ENCODE measurements at places on chromosomes 13 and 19.

- no peak for DNase-seq
These were observed 336.3 kb downstream of the SLITRK6 start for GRCh38 chr13:85462792-85463425.

DNA sequence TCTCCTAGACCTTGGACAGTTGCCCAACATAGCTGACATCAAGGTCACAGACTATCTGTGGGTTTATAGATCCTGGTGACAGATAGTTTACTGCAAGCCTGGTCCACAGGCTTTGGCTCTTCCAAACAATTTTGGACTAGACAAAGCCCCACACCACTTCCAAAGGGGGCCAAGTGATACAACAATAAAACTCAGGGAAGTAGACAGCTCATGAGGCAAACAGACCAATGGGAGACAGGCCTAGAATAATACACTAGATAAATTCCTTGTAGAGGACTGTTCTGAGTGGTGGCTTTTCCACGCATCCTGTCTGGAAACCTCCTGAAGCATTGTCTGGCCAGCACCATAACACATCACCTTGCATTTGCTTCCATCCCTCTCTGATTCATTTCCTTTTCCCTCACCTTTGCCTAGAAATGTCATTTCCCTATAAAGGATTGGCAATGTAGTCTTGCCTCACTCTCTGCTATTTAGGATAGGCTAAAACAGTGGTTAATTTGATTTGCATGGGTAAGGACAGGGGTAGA is 284.2 kb downstream of the POU4F1 start:
- no peak for DNase-seq

DNA sequence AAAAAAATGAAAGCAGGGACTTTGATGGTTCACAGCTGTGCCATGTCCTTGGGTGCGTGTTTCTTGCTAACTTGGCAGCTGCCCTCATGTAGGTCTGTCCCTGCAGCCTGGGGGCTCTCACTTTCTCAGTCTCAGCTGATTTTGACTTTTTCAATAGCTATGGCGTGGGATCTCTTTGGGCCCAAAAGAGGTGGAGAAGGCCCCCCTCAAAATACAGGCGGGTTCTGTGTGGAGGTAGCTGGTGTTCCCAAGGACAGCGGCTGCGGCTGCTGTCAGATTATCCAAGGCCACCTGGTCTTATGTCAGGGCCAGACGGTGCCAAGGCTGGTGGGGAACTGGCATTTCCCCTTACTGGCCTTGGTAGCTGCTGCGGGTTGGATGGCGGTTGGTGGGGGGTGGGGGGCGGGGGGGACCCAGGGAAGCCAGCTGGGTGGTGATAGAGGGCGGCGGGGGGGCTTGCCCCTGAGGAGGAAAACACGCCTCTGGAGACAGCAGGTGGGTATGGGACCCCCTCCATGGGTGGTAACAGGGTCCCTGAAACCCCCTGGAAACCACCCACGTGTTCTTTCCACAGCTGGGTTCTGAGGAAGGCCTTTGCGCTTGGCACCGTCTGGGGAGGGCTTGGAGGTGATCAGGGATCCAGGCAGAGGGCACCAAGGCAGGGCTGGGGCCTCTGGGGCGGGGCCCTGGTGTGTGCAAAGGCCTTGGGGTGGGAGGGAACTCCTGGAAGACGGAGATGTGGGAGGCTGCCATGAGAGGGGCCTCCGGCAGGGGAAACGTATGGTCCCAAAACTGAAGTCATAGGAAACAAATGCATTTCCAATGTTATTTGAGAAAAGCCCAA is 4.1 kb downstream of the TIMM13 start:
- no peak for DNase-seq

DNA sequence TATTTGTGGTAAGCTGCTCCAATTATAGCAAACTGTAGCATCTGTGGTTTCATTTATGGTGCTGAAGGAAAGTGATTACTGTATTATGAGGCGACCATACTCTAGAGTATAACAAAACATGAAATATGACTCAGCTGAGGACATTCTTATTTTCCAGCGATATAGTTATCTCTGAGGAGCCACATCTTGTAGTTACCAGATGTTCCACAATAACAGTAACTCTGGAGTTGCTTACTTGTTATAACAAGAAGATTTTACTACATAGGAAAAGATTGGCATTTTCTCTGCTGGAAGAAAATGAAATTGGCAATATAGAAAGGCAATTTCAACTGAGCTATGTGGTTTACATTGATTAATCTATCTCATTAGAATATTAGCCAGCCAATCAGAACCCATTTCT is 1634.2 kb downstream of the PCDH9 start:
- DNase-seq, result no peak

DNA sequence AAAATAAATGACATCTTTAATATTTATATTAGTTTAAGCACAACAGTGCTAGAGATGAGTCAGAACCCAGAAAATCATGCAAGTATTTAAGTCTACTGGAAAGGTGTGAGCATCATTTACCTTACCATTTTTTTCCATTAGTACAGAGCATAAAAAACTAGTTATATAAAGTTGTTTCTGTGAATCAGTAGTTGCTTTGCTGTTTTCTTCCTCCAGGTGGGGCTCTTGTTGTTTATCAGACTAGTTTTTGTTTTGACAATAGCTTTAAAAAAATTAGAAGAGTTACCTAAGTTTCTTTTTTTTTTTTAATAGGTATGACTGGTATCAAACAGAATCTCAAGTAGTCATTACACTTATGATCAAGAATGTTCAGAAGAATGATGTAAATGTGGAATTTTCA is 12.7 kb downstream of the SUGT1 start:
- no peak for DNase-seq

- no peak for DNase-seq
These were observed 134.7 kb upstream of the GPR12 start for GRCh38 chr13:26895081-26895807.

GRCh38 chr19:36140304-36141038 is 605 bp downstream of the CAPNS1 start:
- no peak for DNase-seq

DNA sequence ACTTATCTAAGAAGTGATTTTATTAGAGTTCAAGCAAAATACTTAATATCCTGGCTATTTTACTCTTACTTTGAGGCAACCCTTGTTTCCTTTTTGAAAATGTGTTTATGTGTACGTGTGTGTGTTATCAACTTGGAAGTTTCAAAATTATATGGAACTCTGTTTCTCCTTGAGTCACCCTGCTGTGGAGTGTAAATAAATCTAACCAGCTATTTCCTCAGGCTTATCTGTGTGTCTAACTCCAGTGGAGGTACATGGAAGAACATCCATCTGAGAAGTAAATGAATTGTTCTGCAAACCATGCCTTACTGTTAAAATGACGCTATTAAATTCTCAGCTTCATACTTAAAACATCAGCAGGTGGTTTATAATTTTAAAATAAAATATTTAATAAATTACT is 583.4 kb upstream of the SLITRK5 start:
- no peak for DNase-seq

DNA sequence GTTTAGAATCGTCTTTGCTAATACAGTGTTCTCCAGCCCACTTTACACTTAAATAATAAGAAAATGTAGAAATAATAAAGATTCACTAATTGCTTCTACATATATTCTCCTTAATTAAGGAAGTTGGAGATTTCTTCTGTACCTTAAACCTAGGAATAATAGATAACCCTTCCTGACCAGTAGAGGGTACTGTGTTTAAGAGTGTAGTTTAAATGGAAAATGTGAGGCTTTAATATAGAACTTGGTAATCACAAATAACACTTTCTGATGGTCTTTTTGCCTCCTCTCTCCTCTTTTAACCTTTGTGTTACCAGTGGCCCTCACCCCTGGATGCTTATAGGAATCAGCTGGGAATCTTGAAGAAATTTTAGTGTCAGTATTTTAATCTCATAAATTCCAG is 20.7 kb downstream of the POMP start:
- no peak for DNase-seq

- DNase-seq, result no peak
These were observed 5.3 kb upstream of the GRTP1 start for GRCh38 chr13:113369189-113369588.

DNA sequence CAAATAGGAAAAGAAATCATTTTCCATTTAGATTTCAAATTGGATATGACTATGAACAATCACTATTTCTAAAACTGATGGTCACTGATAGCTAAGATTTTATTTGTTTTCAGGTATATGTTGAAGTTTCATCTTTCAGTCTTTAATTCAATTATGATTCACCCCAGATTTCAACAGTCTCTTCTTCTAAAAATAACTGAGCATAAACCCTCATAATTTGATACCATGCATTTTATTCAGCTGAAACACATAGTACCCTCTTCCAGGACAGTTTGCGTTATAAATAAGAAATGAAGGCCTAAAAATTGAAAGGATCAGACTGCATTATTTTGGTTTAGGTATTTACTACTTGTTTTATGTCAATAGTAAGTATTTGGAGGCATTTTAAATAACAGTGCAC is 428.5 kb upstream of the NBEA start:
- DNase-seq, result no peak

- DNase-seq, result no peak
These were observed 221.7 kb upstream of the GPC6 start for GRCh38 chr13:93004919-93005318.

DNA sequence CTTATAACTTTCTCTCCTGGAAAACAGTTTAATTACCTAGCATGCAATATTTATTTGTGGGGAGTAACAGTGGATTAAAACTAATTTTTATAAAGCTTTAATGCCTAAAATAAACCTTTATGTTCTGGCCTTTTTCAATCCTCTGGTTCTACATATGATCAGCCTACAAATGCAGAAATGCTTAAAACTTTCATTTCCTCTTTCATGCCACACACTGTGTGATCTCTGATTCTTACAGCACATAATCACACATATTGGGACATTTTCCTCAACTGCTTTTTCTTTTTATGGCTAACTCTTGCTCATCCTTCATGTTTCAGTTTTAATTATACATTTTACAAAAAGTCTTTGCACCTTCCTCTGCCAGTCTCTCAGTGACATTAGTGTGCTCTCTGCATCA is 910.8 kb upstream of the SLITRK6 start:
- DNase-seq, result no peak

- no peak for DNase-seq
These were observed 55.5 kb upstream of the URI1 start for GRCh38 chr19:29886586-29886985.

DNA sequence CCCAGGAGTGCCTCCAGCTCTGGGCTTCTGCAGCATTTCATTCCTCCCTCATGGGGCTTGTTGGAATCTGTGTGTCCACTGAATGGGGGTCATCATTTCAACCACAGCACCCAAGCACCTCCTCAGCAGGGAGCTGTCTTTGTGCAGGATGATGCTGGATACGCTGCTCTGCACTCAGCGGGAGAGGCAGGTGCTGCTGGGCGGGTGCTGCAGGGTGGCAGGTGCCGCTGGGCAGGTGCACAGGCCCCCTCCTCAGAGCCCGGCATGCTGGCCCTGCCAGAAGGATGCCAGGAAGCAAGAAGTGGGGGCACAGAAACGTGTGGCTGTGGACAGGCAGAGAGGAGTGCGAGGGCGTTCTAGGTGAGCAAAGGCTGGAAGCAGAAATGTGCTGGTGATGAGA is 121.8 kb upstream of the VSTM2B start:
- DNase-seq, result no peak

DNA sequence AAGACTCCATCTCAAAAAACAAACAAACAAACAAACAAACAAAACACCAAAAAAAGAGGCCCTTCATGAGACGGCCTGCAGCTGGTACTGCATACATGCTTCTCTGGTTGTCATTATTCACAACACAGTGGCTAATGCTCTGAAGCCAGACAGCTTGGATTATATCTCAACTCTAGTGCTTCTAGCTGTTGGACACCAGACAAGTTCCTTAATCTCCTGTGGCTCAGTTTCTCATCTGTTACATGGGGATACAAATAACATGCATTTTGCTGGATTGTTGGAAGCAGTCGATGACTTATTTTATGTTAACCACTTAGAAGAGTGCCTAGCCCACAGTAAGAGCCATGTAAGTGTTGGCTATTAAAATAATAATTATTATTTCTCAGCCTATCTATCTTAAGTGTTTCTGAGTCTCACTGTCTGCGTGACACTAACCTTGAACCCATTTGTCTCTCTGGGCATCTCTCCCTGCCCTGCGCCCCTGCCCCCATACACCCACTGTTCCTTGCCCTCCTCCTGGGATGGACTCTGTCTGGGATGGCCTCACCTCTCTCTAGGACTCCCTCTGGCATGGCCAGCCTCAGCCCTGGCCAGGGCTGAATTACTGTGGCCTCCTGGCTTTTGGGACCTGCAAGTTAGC is 3.1 kb upstream of the JUNB start:
- no peak for DNase-seq

GRCh38 chr19:15532779-15533521 is 24.6 kb downstream of the CYP4F22 start:
- DNase-seq, result no peak

DNA sequence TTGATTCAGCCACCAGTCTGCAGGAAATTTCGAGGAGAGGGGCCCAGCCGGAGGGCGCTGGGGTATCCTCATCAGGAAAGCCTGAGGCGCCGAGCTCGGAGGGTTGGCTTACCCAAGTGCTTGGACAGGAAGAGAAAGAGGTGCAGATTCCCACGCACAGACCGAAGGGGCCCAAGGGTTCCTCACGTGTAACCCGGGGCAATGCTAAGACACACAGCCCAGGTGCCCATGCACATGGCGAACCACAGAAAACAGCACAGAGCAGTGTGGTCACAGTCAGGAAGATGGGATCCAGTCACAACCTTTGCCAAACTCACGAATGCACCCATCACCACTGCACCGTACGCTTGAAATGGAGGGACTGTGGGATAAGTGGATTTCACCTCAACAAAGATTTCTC is 30.9 kb downstream of the GRTP1 start:
- no peak for DNase-seq

DNA sequence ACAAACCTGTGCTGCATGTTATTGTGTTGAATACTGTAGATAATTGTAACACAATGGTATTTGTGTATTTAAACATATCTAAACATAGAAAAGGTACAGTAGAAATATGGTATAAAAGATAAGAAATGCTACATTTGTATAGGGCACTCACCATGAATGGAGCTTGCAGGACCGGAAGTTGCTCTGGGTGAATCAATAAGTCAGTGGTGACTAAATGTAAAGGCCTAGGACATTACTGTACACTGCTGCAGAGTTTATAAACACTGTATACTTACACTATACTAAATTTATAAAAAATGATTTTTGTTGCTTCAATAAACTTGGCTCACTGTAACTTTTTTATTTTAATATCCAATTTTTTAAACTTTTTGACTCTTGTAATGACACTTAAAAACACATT is 34.4 kb downstream of the LMO7 start:
- no peak for DNase-seq

GRCh38 chr19:33878910-33879810 is 82.5 kb downstream of the KCTD15 start:
- DNase-seq, result no peak

GRCh38 chr19:11338121-11338520 is 1.3 kb downstream of the RAB3D start:
- no peak for DNase-seq

DNA sequence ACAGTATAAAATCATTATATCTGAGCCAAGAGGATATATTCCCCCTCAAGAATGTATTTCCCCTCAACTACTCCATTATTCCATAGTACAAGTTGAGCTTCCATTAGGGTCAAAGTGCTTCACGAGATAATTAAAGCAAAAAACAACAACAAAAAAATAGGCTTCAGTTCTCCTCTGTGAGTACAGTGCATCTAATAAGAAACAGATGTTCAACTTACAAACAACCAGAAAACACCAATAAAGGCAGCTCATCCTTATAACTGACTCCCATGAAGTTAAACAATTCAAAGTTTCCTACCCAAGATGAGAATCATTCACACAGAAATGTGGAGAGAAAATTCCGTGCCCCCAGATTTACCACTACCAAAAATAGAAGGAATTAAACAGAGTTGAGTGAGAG is 854.4 kb downstream of the PCDH9 start:
- no peak for DNase-seq

GRCh38 chr13:111204438-111205177 is 89.5 kb downstream of the ARHGEF7 start:
- no peak for DNase-seq

GRCh38 chr13:98719527-98720250 is 32.8 kb downstream of the SLC15A1 start:
- no peak for DNase-seq

Measured in retinal pigment epithelial cell (primary cell).